ENCODE measurements at places on chromosomes 7 and 10.

- no peak for DNase-seq
Observed at GRCh38 chr7:25680636-25681035, 452.4 kb upstream of the NPVF start.

- DNase-seq: peak; percentile 72
Observed at GRCh38 chr7:26910221-26910620, 45.8 kb upstream of the SKAP2 start.

DNA sequence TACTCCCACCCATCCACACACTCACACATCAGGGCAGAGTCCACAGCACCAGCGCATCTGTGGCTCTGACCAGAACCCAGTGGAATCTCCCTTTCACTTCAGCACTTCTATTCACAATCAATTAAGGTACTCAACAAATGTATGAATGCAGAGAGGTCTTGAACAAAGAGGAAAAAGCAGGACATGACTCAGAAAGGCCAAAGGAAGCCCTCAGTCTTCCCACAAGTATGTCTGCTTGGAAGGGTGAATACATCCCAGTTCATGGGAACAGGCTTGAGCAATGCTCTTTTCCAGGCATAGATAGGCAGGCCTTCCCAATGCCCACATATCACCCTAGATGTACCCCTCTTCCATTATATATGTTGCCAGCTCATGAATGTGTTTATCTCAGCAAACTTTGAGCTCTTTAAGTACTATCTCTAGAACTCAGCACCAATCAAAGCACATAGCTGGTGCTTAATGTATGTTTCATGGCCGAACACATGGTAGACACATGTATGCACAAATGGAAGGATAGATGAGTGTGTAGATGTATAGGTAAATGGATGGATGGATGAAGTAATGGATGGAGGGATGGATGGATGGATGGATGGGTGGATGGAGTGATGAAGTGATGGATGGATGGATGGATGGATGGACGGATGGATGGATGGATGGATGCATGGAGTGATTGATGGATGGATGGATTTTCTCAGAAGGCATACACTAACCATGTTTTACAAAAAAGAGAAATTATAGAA, 507.6 kb downstream of the GRID1 start:
- no peak for DNase-seq

DNA sequence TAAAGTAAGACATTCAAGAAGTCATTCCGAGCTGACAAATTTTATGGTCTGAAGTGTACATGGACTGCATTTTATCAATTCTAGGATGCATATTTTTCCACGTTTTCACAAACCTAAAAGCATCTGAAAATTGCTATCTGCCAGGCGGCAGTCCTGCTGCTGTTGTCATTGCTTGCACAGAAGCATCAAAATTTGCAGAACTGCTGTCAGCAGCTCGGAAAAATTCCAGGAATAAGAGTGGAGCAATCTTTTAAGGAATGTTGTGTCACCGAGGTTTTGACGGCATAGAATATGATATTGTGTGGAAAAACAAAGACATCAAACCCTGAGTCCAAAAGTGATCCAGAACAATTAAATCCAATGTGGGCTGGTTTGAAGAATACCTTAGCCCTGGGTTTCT, 61.4 kb downstream of the CHCHD3 start:
- peak; percentile 36 for DNase-seq

DNA sequence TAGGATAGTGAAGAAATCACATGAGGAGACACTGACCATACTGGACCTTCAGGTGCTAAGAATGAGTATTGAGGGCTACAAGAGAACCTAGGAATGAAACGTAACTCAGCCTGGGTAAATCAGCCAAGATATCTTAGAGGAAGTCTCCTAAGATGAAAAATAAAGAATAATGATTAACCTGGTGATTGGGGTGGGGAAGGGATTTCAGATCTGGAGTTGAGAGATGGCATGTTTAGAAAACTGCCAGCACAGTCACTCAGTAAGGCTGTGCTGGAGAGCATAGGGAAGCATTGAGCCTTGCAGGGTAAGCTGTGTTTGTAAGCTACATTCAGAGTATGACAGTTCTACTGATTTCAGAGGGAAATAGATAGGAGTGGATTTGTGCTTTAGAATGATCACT, 1.9 kb upstream of the MALRD1 start:
- no peak for DNase-seq

GRCh38 chr7:15967121-15967520, 280.6 kb upstream of the MEOX2 start:
- no peak for DNase-seq

DNA sequence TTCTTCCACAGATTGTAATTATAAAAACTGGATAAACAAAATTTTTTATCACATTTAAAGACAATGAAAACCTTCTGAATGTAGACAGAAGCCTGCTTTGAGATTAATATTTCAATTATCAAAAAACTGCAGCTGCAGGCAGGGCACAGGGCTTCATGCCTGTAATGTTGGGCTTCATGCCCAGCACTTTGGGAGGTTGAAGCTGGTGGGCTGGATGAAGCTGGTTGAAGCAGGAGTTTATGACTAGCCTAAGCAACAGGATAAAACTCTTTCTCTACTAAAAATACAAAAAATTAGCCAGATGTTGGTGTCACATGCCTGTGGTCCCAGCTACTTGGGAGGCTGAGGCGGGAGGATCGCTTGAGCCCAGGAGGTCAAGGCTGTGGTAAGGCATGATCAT, 41.2 kb downstream of the PDZD8 start:
- peak; percentile 61 for DNase-seq

DNA sequence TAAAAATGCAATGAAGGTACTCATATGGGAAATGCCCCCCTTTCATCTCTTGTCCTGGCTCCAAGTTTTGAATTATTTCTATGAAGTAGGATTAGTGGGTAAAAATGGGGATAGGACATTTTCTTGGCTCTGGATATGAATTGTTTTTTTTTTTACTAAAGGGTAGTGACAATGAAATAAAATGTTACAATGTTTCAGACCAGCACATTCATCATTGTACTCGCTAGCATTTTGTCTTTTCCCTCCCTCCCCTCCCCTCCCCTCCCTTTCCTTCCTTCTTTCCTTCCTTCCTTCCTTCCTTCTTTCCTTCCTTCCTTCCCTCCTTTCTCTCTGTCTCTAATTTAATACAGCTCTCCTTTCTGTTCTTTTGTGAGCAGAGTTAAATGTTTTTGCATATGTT, 64.4 kb downstream of the CDK1 start:
- no peak for DNase-seq

DNA sequence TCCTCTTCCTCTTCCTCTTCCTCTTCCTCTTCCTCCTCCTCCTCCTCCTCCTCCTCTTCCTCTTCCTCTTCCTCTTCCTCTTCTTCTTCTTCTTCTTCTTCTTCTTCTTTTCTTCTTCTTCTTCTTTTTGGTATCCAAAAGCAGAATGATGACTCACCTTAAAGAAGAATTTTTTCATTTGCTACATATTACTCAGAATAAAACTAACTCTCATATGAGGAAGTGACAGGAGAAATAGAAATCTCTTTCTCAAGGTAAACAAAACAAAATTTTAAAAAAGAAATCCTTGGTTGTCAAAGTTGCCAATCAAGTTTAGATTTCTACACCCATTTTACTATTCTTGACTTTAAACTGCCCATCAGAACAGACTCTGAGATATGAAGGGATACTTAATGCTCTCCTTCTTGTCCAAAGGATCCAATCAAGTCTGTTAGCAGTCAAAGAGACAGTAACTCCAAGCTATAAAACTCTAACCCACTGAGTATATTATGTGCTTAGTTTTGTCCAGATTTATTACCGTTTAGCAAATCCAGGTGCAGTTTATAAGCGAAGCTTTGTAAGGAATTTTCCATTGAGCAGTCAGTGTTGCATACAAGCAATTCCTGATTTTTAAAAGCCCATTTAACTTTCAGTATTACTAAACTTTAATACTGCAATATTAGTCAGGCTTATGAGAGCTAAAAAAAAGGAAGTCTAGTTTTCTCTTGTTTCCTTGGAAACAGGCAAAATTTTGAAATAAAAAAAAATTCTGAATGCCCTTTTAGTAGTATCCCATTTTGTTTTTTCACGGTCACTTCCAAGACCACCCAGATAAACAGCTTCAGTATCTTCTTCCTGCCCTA, 43.1 kb upstream of the SNX13 start:
- DNase-seq: no peak

DNA sequence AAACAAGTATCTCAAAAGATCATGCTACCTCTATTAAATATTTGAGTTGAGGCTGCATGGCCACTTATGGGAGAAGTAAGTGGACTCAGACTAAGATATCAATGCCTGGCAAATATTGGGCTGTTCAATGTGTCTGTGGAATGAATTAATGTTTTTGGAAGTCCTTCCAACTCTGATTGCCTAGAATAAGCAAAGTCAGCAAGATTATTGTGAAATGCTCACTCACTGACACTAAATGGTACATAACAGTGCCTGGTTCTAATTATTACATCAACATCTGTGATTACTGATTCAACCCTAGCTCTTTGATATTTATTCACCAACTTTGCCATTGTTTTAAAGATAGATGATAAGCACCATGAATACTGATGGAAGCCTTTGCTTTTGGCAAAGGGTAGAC, 45.5 kb upstream of the HDAC9 start:
- DNase-seq: no peak

DNA sequence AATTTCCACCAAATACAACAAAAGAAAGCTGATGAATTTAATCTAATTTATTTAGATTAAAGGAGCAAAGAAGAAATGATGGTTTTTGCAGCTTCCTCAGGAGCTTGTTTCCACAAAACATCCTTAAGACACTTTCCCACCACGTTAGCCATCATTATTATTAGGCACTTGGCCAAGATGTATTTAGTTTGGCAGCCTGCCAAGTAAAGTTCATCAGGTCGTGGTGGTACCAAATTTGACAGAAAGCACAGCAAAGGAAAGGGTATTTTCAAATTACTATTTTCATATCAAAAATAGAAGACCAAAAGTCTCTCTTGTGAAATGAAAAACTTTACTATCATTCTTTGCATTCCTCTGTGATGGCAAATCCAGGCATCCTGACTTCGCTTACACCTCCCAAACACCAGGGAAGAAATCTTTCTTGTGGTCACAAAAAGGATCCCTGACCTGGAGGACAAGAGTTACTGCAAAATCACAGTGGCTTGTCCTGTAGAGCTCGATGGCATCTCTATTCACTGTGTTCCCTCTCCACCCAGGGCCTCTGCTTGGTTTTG, 123.1 kb upstream of the INHBA start:
- DNase-seq: peak; percentile 35

DNA sequence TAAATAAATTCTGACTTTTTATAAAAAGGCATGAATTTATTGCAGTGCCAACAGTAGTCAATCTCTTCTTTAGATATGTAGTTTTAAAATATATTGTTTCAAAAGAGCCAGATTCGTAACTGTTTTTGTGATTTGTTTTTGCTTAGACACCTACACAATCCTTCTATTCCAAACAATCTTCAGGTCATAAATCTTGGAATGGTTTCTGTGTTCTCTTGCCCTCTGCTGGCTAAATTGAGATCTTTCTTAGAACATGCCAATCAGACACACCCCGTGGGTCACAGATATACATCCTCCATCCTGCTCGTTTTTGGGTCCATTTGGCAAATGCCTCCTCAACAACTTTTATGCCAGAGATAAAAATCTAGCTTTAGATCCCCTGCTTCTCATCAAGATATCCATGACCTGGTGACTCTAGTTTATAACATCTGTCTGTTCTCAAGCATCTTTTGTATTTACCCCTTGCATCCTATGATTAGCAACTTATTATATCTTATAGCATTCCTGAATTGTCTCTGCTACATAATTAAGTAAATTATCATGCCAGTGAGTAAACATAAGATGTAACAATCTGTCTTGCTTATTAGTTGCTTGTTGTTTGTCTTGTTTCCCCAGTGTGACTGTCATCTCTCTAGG, 35.3 kb upstream of the IFRD1 start:
- peak; percentile 70 for DNase-seq

DNA sequence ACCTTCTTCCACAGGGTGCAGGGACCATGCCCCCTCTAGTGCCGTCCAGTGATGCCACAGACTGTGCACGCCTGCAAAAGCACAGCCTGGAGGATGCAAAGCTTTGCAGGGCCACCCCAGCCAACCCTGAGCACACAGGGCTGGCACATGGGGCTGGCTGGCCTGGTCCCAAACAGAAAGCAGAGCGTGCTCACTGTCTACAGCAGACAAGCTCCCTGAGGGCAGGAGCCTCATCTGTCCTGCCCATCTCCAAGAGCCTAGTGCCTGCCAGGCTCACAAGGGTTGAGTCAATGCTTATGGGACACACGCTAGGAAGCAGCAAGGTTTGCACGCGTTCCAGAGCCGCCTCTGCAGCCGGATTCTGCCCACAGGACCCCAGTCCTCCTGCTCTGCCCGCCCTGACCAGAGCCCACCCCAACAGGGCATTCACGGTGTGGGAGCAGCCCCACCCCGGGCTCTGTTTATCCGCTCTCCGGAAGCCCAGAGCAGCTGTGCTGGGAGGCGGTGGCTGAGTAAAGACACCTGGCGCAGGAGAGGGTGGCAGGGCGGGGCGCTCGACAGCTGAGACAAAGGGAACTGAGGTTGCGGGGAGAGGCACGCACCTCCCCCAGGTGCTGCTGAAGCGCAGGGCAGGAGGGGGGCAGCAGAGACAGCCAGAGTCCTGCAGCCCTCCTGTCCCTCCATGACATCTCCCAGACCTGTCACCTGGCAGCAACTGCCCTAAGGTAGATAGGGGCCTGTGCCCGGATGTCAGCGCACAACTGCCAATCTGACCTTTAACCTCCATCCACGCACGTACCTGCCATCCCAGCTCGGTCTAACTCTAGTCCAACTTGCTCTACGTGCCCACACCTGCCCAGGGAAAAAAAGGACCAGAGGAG, 4.3 kb downstream of the KCNH2 start:
- no peak for DNase-seq

DNA sequence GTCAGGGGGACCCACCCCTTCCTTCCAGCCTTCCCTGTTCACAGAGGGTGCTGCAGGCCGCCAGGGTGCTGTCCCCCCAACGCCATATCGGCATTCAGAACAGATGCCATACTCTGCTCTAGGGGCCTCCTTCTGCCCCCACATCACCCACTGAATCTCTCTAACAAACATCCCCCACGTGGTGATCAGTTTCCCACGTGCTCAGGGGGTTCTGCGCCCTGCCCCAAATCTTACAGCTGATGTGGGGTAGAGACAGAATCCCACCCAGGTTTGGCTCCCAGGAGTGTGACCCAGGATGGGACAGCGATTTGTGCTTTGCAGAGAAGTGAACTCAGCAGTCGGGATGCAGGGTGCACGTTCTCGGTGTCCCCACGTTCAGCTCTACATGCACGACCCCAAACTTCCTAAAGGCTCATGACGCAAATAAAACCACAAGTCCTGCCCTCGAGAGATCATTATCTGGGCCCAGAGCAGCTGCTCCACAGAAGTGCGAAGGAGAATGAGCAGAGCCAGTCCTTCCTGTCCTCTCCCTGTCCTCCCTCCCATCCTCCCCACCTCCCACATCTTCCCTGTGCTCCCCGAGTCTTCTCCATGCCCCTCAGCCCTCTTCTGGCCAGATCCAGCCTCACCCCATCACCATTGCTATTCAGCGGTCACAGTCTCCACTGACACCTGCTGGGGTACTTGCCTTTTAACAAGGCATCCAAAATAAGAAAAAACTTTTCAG, 423.4 kb downstream of the DNAJB6 start:
- DNase-seq: peak; percentile 21

- DNase-seq: peak; percentile 84
Observed at GRCh38 chr10:24891823-24892222, 60.6 kb downstream of the PRTFDC1 start.

Data from choroid plexus epithelial cell (primary cell).